ENCODE measurements at places on chromosomes 4 and X. TPM values are rescaled to one million over a fixed set of nuclear protein-coding genes. Genes with fewer than 3 reads are reported as not detected.

- H3K4me3 ChIP-seq, result no peak overlapping the region
- no peaks in the 10 kb centered on the region for H3K36me3 ChIP-seq
- no peaks in the 10 kb centered on the region for H3K27me3 ChIP-seq
- H3K27ac ChIP-seq, result no peak overlapping the region
Measured at GRCh38 chrX:110531873-110532580, 173.4 kb downstream of the RTL9 start.

DNA sequence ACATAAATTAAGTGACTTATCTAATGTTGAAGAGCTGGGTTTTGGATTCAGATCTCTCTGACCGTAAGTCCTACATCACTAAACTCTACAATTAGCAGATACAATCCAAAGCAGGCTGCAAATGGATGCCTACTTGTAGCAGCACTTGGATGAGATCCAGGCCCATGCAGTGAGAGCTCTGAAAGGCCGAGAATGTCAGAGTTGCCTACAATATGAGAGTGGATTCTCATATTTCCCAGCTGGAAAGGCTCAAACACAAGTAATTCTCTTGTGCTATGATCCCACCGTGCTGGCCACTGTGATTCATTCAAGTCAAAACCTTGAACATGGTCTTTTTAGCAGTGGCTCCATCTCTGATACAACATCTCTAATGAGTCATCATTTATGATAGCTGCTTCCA, 125.4 kb upstream of the CHRDL1 start:
- no peaks in the 10 kb centered on the region for H3K4me1 ChIP-seq
- no peak for DNase-seq
- no peaks in the 10 kb centered on the region for H3K27me3 ChIP-seq
- H3K27ac ChIP-seq, result no peak overlapping the region

TBX22 gene
- not detected for total RNA-seq

DNA sequence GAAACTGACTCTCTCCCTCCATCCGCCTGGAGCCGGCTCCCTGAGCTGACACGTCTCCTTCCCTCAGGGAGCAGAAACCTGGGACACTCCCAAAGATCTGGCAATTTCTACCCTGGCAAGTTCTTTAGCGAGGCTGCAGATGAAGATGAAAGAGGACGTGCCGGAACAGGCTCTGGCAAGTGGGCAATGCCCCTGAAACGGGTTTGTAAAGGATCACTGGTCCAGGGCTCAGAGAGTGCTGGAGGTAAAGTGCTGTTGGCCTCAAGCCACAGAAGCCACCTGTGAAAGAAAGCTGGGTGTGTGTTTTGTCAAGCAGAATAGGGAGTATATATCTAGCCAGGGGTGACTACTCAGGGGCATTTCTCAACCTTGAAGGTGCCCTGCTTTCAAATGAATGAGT, 131.4 kb upstream of the ATP6AP2 start:
- H3K4me3 ChIP-seq, result no peak overlapping the region
- DNase-seq, result no peak
- no peaks in the 10 kb centered on the region for H3K36me3 ChIP-seq
- H3K27me3 ChIP-seq, result no peaks in the 10 kb centered on the region
- no peaks in the 10 kb centered on the region for H3K4me1 ChIP-seq

UBQLN2 gene
- total RNA-seq, result 26.8 TPM

GRCh38 chr4:46844325-46844917, 64.6 kb downstream of the COX7B2 start:
- DNase-seq, result no peak
- no peaks in the 10 kb centered on the region for H3K27me3 ChIP-seq
- no peak overlapping the region for H3K4me3 ChIP-seq

BEX3 gene
- 77.8 TPM for total RNA-seq

MAGEA6 gene
- total RNA-seq, result not detected

DNA sequence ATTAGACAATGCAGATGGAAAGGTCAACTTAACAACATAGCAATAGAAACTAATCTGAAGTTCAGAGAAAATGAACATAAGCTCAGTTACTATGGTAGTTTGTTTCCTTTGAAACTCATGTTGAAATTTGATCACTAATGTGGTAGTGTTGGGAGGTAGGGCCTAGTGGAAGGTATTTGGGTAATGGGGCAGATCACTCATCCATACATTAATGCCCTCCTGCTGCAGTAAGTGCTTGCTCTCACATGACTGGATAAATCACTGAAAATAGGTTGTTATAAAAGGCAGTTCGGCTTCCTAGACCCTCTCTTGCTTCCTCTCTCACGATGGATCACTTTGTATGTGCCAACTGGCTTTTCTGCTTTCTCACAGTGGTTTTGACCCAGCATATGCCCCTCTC, 567.4 kb upstream of the GALNT7 start:
- no peak overlapping the region for H3K4me3 ChIP-seq
- H3K27ac ChIP-seq, result no peak overlapping the region
- no peaks in the 10 kb centered on the region for H3K4me1 ChIP-seq

DNA sequence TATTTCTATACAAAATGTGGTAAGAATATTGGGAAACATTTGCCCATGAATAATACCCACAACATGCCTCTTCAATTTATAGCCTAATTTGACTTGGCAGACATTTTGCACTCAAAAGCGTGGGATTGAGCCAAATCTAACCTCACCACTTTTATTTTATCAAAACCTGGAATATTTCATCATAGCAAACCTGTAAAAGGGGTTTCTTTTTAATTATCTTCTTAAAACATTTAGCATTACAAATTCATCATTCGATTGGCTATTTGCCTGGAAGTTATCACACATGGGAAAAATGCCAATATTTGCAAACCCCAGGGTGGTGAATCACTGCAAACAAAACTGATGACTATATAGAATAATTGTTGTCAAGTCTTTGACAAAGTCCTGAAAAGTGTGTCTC, 56.2 kb downstream of the VCX3B start:
- H3K27me3 ChIP-seq, result no peaks in the 10 kb centered on the region
- no peaks in the 10 kb centered on the region for H3K4me1 ChIP-seq
- no peaks in the 10 kb centered on the region for H3K36me3 ChIP-seq
- H3K27ac ChIP-seq, result no peak overlapping the region
- no peak for DNase-seq
- no peak overlapping the region for H3K4me3 ChIP-seq

TMPRSS11A gene
- total RNA-seq, result 26.0 TPM

DNA sequence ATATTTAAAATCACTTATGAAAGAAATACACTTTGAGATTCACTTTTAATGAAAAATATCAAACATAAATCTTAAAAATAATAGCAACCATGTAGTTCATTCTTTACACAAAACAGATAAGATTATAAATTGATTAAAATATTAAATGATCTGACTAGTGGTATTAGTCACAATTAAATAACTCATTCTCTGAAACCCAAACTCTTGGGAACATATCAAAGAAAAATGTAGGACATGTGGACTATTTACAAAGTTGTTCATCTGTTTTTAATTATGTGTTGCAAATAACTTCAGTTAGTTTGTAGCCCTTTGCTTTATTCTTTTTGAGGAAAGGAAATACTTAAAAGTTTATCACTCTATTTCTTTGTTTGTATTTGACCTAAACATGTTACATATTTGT, 9.5 kb upstream of the GUCY1A1 start:
- DNase-seq, result no peak
- H3K27me3 ChIP-seq, result no peaks in the 10 kb centered on the region
- H3K4me3 ChIP-seq, result no peak overlapping the region
- no peaks in the 10 kb centered on the region for H3K36me3 ChIP-seq
- no peak overlapping the region for H3K27ac ChIP-seq
- H3K4me1 ChIP-seq, result no peaks in the 10 kb centered on the region

- H3K4me3 ChIP-seq, result no peak overlapping the region
- H3K27me3 ChIP-seq, result no peaks in the 10 kb centered on the region
- no peak overlapping the region for H3K27ac ChIP-seq
- DNase-seq, result no peak
- no peaks in the 10 kb centered on the region for H3K4me1 ChIP-seq
Measured at GRCh38 chrX:32744921-32745320, 466.4 kb downstream of the DMD start.

USP17L12 gene
- total RNA-seq, result not detected

SLC9B1 gene
- total RNA-seq, result not detected

ADGRG4 gene
- 0.25 TPM for total RNA-seq

DNA sequence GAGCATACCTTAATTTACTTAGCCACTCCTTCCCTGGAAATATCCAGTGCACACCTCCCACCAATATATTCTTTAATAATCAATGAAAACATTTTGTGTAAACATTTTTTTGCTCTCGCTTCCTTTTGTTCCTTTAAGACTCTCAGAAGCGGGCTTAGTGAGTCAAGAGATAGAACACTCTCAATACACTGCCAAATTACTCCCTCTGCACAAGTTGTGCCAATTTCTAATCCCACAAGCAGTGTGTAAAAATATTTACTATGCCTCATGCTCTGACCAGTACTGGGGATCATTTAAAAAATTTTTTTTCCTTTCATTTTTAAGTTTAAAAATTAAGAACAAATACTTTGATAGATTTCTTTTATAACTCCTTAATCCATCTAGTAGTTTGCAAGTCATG, 5.1 kb downstream of the MORF4L2 start:
- H3K27ac ChIP-seq, result no peak overlapping the region
- H3K4me3 ChIP-seq, result no peak overlapping the region
- no peaks in the 10 kb centered on the region for H3K27me3 ChIP-seq
- DNase-seq, result no peak
- no peaks in the 10 kb centered on the region for H3K4me1 ChIP-seq

FAM241A gene
- 3.4 TPM for total RNA-seq

DNA sequence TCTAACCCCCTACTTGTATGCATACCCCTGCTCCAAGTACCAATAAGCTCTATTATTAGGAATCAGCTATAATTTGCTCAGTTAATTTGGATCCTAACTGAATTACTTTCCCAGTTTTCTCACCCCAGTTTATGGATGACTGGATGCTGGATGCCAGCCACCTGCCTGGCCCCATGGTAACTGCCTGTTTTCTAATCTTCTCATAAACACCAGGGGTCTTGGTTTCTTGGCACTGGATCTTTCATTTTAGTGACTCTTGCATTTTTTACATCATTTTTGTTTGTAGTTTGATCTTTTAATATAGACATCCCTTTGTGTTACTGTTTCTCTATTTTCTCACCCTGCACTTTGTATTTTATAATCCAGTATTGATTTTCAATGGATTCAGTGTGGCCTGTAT, 246.8 kb downstream of the ADGRL3 start:
- no peaks in the 10 kb centered on the region for H3K27me3 ChIP-seq
- no peaks in the 10 kb centered on the region for H3K36me3 ChIP-seq
- H3K27ac ChIP-seq, result no peak overlapping the region
- H3K4me1 ChIP-seq, result no peaks in the 10 kb centered on the region

REELD1 gene
- total RNA-seq, result 0.74 TPM

- no peak for DNase-seq
- no peaks in the 10 kb centered on the region for H3K4me1 ChIP-seq
- H3K36me3 ChIP-seq, result no peaks in the 10 kb centered on the region
Measured at GRCh38 chrX:30679369-30679768, 26.1 kb downstream of the GK start.

RPS6KA6 gene
- total RNA-seq, result 2.7 TPM

HPSE gene
- total RNA-seq, result 1.7 TPM

USP27X gene
- total RNA-seq, result 2.9 TPM

GRCh38 chr4:144295286-144295995, 154.9 kb upstream of the GYPA start:
- DNase-seq, result no peak
- H3K36me3 ChIP-seq, result no peaks in the 10 kb centered on the region
- no peaks in the 10 kb centered on the region for H3K4me1 ChIP-seq

GRCh38 chr4:109574931-109575804, 15.1 kb downstream of the MCUB start:
- H3K4me3 ChIP-seq, result no peak overlapping the region
- no peak for DNase-seq
- no peaks in the 10 kb centered on the region for H3K4me1 ChIP-seq
- no peaks in the 10 kb centered on the region for H3K27me3 ChIP-seq
- H3K27ac ChIP-seq, result no peak overlapping the region

DNA sequence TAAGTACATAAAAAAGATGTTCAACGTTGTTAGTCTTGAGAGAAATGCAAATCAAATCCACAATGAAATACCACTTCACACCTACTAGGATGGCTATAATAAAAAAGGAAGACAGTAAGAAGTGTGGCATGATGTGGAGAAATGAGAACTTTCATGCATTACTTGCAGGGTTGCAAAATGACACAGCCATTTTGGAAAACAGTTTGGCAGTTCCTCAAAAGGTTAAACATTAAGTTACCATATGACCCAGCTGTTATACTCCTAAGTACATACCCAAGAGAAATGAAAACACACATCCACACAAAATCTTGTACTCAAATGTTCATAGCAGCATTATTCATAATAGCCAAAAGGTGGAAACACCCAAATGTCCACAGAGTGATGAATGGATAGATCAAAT, 25.8 kb upstream of the LIMCH1 start:
- H3K27ac ChIP-seq, result no peak overlapping the region
- H3K4me3 ChIP-seq, result no peak overlapping the region
- no peaks in the 10 kb centered on the region for H3K27me3 ChIP-seq
- H3K36me3 ChIP-seq, result no peaks in the 10 kb centered on the region
- DNase-seq, result no peak
- H3K4me1 ChIP-seq, result no peaks in the 10 kb centered on the region

- DNase-seq, result no peak
- no peaks in the 10 kb centered on the region for H3K27me3 ChIP-seq
- no peak overlapping the region for H3K27ac ChIP-seq
Measured at GRCh38 chr4:154399259-154399974, 92.2 kb downstream of the DCHS2 start.

TLL1 gene
- total RNA-seq, result 7.9 TPM

FHDC1 gene
- 6.4 TPM for total RNA-seq

DNA sequence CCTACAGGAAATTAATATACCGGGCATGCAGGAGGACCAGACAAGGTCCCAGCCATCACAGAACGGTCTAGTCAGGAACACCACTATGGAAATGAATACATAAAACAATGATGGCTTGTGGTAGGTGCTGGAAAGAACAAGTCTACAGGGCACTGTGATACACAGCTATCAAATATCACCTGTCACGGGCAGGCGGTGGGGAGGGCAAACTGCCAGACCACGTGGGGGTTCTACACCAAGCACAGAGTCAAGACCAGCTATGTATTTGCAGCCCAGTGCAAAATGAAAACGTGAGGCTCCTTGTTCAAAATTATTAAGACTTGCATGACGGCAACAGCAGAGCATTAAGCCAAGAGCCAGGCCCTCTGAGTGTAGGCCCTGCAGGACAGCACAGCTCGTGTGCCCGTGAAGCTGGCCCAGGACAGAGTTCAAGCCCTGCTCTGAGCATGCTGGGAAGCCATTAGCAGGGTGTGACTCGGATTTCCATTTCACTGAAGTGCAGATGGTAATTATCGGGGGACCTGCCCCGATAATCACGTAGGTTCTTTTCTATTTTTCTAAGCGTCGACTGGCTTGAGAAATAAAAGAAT, 83.6 kb downstream of the JAKMIP1 start:
- H3K27ac ChIP-seq, result no peak overlapping the region
- H3K27me3 ChIP-seq, result no peaks in the 10 kb centered on the region
- DNase-seq, result no peak
- H3K36me3 ChIP-seq, result no peaks in the 10 kb centered on the region
- H3K4me3 ChIP-seq, result no peak overlapping the region

- H3K36me3 ChIP-seq, result no peaks in the 10 kb centered on the region
- no peak overlapping the region for H3K4me3 ChIP-seq
- H3K4me1 ChIP-seq, result peaks cover 19% of the 10 kb centered on the region
- peak overlapping the region; percentile 6 for H3K27ac ChIP-seq
- no peaks in the 10 kb centered on the region for H3K27me3 ChIP-seq
Measured at GRCh38 chr4:4981827-4982226, 37.4 kb downstream of the CYTL1 start.

FAM53A gene
- total RNA-seq, result 13.8 TPM

GRCh38 chr4:3313556-3314228, 20.9 kb downstream of the RGS12 start:
- peaks cover 15% of the 10 kb centered on the region for H3K4me1 ChIP-seq
- no peak overlapping the region for H3K27ac ChIP-seq
- H3K4me3 ChIP-seq, result no peak overlapping the region
- no peaks in the 10 kb centered on the region for H3K27me3 ChIP-seq

- H3K27ac ChIP-seq, result no peak overlapping the region
- no peaks in the 10 kb centered on the region for H3K27me3 ChIP-seq
- no peaks in the 10 kb centered on the region for H3K36me3 ChIP-seq
- DNase-seq, result no peak
- no peaks in the 10 kb centered on the region for H3K4me1 ChIP-seq
Measured at GRCh38 chr4:54707406-54707805, 49.6 kb downstream of the KIT start.

HAUS3 gene
- total RNA-seq, result 9.6 TPM

All from vagina (tissue), 2 donors.